Inflammatory macrophage treated with lipopolysaccharide for 4 hours (primary cell): ENCODE measurements at places on chromosomes 12 and 14.

DNA sequence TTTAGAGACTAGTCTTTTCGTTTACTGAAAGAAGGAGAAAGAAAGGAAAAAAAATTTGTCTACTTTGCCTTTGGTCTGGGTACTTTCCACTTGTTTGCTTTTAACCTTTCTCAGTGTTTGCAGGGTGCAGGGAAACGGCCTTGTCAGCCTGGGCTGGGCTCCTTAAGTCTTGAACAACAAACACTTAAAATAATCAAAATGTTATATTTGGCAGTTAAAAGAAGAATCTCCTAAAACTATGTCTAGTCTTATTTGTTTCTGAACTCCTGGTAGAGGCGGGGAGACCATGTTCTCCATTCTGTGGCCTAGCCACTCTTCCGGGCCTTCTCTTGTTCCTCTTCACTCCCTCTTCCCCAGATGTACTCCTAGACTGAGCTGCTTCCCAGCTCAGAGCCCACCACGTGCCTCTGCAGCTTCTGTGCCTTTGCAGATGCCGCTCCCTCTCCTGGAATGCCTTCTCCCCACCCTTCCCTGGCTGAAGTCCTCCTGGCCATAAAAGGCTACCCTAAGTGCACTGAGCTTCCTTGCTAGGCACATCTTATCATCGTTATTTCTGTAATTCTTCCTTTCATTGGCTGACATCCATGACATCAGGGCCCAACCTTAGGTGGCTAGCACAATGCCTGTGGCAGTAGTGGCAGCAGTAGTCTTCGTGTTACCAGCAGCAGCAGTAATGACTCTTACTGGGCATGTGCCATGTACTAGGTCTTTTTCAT, 432.9 kb downstream of the ZFP36L1 start:
- no peak for DNase-seq

DNA sequence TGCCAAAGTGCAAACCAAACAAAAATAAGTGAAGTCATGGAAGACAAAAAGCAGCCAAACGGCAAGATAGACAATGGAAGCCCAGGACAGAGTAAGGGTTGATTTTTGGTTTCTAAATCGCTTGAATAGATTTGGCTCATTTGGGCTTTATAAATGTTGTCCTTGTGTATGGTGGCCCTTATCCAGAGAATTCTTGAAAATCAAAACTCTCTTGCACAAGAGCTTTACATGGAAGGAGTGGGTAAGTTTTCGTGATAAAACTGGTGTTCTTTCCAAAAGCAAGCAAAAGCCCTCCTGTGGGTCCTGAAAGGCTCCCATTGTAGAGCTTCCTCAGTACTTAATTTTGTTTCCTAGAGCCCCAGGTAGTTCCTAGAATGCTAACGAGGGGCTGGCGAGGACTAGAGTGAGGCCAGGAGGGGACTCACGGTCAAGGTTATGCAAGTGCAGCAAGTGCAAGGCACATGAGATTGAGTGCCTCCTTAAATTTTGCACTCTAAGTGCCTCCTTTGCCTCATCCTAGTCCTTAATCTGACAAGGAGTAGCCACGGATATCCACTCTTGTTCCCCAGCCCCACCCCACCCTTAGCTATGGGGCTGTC, 4.1 kb downstream of the SIX6 start:
- DNase-seq, result no peak

DNA sequence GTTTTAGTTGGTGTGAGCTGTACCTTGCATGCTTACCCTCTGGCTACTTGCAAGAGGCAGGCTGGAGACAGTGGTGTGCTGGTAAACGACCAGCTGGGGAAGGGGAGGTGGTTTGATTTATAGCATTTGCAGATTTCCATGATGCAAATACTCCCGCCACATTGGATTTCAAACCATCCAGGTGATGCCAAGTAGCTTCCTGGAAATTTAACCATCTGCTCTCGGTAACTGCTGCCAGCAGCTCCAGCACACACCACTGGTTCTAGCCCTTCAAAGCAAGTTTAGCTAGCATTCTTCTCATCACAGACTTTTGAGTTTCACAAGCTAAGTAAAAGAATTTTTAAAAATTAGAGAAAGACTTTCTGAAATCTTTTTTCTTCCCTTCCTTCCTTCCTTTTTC, 104.5 kb upstream of the AMIGO2 start:
- no peak for DNase-seq

GRCh38 chr14:29111554-29111953, 345.0 kb downstream of the FOXG1 start:
- DNase-seq, result no peak

DNA sequence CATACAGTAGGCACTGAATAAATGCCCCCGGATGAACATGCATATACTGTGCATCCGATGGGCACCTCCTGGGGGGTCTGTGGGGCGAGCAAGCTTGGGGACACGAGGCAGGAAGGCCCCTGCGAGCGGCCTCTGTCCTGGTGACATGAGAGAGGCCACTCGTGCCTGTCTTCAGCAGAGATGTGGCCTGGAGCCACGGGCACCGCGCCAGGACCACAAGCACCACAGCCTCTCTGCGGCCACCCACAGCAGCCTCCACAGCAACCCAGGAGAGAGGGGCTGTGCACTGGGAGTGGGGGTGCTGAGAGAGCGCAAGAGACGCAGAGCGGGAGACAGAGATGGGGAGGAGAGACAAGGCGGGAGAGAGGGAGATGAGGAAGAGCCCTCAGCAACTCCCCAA, 118.5 kb downstream of the RFLNA start:
- no peak for DNase-seq

DNA sequence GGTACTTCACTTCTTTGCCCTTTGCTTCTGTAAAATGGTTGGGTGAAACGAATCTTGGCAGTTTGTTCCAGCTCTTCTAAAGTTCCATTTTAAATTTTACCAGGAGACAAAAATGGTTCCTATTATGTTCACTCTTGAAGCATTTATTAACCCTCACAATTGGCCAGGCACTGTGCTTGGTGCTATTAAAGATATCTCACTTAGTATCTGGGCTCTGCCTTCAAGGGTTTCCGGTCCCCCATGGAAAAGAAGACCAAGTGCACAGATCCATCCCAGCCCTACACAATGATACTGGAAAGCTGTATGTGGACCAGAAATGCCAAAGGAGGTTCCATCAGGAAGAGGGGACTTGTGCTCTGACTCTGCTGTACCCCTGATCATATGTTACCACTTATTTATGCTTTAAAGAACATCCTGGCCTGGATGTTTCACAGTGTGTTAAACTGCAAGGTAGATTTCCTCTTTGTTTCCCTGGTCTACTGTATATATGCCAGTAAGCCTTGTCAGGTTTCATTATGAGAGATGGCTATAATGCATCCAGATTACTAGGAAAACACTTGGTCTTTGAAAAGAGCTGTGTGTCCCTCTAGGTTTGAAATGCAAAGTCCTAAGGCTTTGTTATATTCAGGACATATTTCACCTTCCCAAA, 154.8 kb downstream of the PRKCH start:
- DNase-seq, result no peak

- DNase-seq, result no peak
Observed at GRCh38 chr14:103517721-103518421, 4.8 kb downstream of the CKB start.
